ENCODE measurements at places on chromosomes 7 and 10.

- DNase-seq = peak; percentile 88
These were observed 7.8 kb upstream of the TRIM56 start for GRCh38 chr7:101077303-101078086.

GRCh38 chr7:91266067-91266688, 1.9 kb downstream of the FZD1 start:
- DNase-seq = peak; percentile 62

- peak; percentile 53 for DNase-seq
These were observed 81.6 kb upstream of the PFKP start for GRCh38 chr10:2985729-2986232.

GRCh38 chr10:58660575-58661255, 148.0 kb downstream of the BICC1 start:
- no peak for DNase-seq

GRCh38 chr10:623477-624311, 65.8 kb downstream of the DIP2C start:
- DNase-seq = peak; percentile 70

GRCh38 chr10:128779416-128779815, 653.2 kb upstream of the MKI67 start:
- no peak for DNase-seq

DNA sequence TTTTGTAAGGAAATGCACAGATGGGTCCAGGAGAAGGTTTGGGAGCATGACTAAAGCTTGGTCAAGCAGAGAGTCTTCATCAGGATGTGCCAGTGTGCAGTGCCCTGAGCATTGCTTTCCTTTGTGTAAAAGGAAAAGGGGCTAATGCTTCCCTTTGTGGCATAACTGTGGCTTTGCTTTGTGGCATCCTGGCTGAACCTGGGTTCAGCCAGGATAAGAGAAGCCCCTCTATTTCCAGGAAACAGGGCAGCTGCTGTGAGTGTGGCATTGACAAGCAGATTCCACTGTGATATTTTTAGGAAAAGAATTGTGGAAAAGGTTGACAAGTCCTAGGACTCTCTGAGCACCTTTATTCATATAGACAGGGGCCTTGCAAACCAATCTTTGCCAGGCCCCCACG, 193.4 kb upstream of the CXCL12 start:
- no peak for DNase-seq

DNA sequence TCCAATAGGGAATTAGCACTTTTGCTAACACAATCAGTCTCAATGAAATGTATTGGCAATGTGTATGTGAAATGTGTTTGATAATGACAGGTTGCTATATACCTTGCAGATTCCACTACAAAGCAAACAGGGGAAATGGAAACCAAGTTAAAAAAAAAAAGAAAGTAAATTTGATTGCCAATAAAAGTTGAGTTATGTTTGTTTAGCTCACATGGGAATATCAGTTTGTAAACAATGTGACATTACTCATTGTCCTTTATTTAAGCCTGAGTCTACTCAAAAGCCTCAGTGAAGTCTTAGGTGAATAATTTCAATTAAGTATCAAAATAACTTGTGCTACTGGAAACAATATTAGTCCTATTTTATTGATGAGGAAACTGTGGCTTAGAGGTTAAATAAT, 285.2 kb downstream of the CACNA2D1 start:
- no peak for DNase-seq

- no peak for DNase-seq
These were observed 641.7 kb upstream of the FZD8 start for GRCh38 chr10:36283827-36284226.

GRCh38 chr10:50619882-50620281, 3.9 kb downstream of the SGMS1 start:
- DNase-seq = peak; percentile 55

- DNase-seq = no peak
These were observed 102.8 kb upstream of the KCND2 start for GRCh38 chr7:120169996-120170783.

DNA sequence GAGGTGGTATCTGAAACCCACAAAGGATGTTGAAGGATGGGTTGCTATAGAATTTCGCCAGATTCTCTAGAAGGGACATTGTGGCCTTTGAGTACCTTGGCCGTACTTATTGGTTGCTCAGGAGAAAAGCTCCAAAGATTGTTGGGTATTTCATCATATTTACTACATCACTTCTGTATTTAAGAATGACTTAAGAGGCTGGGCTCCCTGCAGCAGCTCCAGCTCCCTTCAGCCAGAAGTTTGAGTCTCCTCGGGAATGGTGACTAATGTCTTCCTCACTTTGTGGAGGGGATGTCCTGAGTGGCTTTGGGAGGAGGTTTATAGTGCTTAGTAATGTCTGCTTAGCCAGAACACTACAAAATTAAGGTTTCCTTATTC, 18.1 kb downstream of the MINDY4 start:
- DNase-seq = no peak

DNA sequence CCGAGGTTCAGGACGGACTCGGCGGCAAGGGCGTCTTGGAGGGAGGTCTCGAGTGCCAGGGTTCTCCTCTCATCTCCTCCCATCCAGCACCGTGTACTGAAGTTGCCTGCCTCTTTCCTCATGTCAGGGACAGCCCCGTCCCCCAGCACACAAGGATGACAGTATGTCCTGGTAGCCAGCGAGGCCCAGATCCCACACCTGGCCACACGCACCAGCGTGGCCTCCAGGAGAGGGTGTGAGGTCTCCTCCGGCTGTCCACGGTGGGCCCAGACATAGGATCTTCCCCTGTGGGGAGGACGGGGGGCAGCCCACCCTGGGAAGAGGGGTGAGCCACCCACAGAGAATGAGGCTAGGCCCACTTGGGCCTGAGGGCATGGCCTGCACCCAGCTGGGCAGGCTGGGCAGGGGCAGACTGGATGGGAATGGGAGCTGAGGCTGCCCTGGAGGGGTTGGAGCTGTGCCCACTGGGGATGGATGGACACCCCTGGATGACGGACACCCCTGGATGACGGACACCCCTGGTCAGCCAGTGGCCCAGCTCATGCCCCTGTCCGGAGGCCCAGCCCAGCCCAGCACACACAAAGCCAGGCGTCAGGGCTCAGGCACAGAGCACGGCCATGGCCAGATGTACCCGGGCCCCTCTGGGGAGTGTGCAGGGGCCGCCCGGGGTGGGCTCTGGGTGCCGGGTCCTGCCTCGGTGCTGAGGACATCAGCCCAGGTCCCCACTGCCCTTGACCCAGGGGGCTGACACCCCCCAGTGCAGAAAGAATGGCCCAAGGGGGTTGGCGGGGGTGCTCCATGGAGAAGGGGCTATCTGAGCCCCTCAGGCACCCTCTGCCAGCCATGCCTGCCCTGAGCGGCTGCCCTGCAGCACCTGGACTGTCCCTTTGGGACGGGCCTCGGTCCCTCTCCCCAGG, 30.9 kb upstream of the CFAP46 start:
- peak; percentile 56 for DNase-seq

GRCh38 chr7:28630350-28630749, 218.0 kb downstream of the CREB5 start:
- no peak for DNase-seq

DNA sequence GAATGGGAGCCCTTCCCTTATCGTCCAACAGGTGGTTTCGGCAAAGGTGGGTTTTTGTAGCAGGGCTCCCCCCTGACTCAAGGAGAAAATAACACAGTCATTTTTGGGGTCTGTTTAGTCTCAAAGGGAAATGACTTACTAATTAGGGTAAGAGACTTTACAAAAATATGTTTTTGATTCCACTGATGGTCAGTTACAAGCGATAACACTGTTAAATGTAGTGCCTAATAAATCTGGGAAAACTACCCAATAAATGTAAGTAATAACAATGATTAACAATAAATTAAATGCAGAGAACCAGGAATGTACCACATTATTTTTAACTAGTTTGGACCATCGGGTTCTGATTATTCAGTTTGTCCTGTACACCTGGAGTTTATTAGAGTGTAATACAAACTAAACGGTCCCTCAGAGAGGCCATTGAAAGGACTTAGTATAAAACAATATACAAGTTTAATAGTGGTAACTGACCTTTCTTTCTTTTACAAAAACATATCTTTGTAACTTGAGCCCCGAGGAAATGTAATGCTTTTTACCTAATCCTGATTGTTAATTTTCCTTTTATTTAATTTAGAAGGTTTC, 216.2 kb upstream of the HABP2 start:
- no peak for DNase-seq

DNA sequence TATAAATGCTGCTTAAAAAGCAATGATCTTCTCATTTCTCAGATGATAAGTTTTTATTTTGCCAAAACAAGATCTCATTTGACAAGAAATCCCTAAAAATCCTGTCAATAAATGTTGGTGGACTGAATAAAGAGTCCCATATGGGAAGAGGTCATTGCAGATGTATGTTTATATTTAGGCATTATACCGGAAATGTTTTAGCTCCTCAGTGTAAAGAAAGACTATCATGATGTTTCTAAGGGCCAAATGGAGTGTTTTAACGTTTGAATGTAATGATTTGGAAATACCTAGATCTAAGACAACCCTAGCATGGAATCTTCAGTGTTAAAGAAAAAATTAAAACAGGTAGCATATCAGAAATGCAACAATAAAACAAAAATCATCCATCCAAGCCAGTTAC, 457.8 kb upstream of the NFE2L3 start:
- no peak for DNase-seq

DNA sequence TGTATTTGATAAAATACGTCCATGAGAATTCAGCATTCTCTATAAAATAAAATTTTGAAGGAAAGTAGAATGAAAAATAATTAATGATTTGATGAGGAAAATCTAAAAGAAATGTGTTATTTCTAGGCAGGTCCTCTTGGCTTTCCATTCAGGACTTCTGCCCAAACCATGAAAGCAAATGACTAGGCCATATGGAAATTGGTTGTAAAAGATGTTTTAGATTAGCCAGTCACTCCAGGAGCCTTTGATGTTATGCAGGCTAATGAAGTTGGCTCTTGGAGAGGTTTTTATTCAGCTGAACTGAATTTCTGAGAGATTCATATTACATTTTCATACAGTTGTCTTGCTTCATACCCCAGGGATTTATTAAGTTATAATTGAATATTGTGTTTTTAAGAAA, 452.8 kb downstream of the SDK1 start:
- DNase-seq = no peak

DNA sequence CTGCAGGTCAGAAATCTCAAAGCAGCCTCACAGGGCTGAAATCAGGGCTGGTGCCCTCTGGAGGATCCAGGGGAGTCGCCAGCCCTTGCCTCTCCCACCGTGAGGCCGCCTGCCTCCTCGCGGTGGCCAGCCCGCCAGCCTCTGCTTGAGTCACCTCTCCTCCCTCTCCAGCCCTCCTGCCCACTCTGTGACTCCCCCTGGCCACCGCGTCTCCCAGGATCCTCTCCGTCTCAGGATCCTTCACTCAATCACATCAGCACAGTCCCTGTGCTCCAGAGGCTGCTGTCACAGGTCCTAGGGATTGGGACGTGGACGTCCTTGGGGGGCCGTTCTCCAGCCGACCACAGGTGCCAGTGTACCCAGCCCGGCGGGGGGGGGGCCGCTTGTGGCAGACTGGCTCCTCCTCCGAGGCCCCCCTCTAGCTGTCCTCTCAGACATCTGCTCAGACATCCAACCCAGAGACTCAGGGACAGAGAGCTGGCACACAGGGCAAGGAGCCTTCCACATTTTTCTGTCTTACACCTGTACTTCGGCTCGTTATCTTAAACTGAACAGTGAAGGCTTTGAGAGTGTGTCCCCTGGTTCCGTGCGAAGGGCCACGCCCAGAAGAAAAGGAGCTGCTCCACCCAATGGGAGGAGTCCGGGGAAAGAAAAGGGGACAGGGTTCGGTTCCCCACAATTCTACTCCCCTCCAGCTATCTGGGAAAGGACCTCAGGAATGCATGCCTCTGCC, 9.4 kb upstream of the PPP2R2D start:
- peak; percentile 91 for DNase-seq

DNA sequence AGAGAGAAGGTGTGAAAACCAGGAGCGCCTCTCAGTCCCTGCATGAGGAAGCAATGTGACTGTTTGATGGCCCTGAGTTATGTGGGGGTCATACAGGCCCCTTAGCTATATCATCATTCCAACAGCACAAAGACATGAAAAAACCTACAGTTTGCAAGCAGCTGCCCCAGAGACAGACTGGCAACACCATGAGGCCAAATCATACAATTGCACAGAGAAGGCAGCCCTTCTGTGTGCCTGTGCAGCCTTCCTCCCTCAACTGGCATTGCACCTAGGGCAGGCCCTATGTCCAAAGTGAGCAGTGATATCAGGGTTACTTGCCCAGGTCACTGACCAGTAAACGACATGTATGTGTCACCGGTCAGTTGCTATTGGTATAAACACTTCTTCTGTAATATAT, 41.6 kb downstream of the GPRIN2 start:
- DNase-seq = no peak

- no peak for DNase-seq
These were observed 45.2 kb downstream of the MICALL2 start for GRCh38 chr7:1413936-1414639.

GRCh38 chr10:61842755-61843497, 58.6 kb upstream of the ARID5B start:
- DNase-seq = no peak

- no peak for DNase-seq
These were observed 12.8 kb downstream of the OR13A1 start for GRCh38 chr10:45302573-45302972.

- no peak for DNase-seq
These were observed 58.3 kb downstream of the VIPR2 start for GRCh38 chr7:159086301-159086925.

GRCh38 chr10:62732841-62733653, 71.5 kb upstream of the ADO start:
- DNase-seq = no peak

- no peak for DNase-seq
These were observed 76.8 kb downstream of the TMEM106B start for GRCh38 chr7:12287901-12288300.

GRCh38 chr7:90563286-90563685, 32.8 kb upstream of the CDK14 start:
- DNase-seq = no peak

- DNase-seq = no peak
These were observed 1.2 kb downstream of the CALML5 start for GRCh38 chr10:5497948-5498730.
